ENCODE measurements at places on chromosomes 12 and 14. TPM values are rescaled to one million over a fixed set of nuclear protein-coding genes. Genes with fewer than 3 reads are reported as not detected.

The PMEL gene
- polyA plus RNA-seq: 15.5 TPM

The ADIPOR2 gene
- 5.8 TPM for polyA plus RNA-seq

DNA sequence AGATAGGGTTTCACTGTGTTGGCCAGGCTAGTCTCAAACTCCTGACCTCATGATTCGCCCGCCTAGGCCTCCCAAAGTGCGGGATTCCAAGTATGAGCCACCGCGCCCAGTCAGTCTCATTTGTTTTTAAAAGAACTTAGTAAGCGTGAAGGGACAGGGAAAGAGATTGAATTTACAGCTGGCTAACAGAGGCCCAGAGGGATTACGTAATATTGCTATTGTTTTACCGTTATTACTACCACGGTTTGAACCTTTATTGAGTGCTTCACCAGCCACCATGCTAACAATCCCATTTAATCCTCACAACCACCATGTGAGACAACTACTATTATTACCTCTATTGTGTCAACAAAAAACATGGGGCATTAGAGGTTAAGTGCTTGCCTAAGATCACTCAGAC lies 26.7 kb upstream of the BLTP3B start:
- no peak for DNase-seq

GRCh38 chr12:89163918-89164317 lies 188.4 kb downstream of the DUSP6 start:
- DNase-seq: no peak
